Activated CD4-positive, alpha-beta memory T cell treated with anti-CD3 and anti-CD28 coated beads for 36 hours (primary cell): ENCODE measurements at places on chromosomes 1 and 21.
A peak's percentile ranks its signal among the peaks of the same experiment; 100 is the strongest.

GRCh38 chr1:165842671-165843129 lies 15.3 kb downstream of the UCK2 start:
- peak; percentile 56 for DNase-seq

- no peak for DNase-seq
Measured at GRCh38 chr1:28236656-28237322, 865 bp downstream of the ATP5IF1 start.

GRCh38 chr1:36320291-36320761 lies 3.1 kb downstream of the EVA1B start:
- no peak for DNase-seq

GRCh38 chr1:36796106-36796590 lies 238.2 kb downstream of the GRIK3 start:
- no peak for DNase-seq

GRCh38 chr1:221708987-221709386 lies 32.9 kb downstream of the DUSP10 start:
- DNase-seq: peak; percentile 63

GRCh38 chr1:172827301-172827700 lies 168.4 kb downstream of the FASLG start:
- no peak for DNase-seq

GRCh38 chr1:238485912-238486209 lies 595.1 kb upstream of the ZP4 start:
- no peak for DNase-seq

DNA sequence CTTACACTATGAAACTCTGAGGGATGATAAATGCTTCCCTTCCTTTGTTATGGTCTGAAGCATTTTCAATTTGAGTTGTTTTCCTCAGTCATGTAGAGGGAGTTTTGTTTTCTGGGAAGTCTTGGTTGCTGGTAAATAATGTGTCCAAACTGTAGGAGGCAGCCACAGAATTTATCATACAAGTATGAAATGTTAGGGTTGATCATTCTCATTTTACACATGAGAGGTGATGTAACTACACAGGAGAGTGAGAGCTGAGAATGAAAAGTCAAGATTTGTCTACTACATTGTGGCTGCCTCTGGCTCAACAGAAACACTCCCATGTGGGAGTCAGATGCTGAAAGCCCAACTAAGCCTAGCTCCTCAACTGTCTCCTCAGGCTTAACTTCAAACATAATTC lies 182.5 kb upstream of the SGIP1 start:
- peak; percentile 54 for DNase-seq

GRCh38 chr1:3745071-3745470 lies 7.2 kb upstream of the CCDC27 start:
- no peak for DNase-seq

DNA sequence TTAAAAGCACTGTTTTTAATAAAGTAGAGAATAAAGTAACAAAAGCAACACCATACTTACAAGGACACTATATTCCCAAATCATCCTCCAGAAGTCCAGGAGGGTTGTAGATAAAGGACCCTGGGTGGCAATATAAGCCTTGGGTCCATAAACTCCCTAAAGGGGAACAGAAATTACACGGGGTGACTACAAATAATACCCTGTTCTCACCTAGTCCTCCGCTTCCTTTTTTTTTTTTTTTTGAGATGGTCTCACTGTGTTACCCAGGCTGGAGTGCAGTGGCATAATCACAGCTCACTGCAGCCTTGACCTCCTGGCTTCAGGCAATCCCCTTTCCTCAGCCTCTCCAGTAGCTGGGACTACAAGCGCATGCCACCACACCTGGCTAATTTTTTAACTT lies 13.1 kb downstream of the PTPN22 start:
- no peak for DNase-seq

DNA sequence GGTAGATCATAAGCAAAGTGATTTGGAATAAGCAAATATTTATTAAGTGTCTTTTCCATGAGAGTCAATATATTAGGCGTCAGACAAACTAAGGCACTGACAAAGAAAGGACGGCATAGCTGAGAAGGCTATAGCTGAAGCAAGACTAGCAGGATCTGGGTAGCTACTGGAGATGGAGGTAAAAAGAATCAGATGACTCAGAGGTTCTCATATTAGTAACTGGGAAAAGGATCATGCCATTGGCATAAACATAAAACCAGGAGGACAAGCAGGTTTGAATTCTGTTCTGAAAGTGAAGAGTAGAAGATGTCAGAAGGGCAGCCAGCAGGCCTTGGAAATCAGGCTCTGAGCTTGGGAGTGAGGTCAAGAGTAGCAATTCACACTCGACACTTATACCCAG lies 531.9 kb downstream of the PTPRC start:
- no peak for DNase-seq

GRCh38 chr1:9265968-9266367 lies 26.7 kb upstream of the SPSB1 start:
- no peak for DNase-seq

DNA sequence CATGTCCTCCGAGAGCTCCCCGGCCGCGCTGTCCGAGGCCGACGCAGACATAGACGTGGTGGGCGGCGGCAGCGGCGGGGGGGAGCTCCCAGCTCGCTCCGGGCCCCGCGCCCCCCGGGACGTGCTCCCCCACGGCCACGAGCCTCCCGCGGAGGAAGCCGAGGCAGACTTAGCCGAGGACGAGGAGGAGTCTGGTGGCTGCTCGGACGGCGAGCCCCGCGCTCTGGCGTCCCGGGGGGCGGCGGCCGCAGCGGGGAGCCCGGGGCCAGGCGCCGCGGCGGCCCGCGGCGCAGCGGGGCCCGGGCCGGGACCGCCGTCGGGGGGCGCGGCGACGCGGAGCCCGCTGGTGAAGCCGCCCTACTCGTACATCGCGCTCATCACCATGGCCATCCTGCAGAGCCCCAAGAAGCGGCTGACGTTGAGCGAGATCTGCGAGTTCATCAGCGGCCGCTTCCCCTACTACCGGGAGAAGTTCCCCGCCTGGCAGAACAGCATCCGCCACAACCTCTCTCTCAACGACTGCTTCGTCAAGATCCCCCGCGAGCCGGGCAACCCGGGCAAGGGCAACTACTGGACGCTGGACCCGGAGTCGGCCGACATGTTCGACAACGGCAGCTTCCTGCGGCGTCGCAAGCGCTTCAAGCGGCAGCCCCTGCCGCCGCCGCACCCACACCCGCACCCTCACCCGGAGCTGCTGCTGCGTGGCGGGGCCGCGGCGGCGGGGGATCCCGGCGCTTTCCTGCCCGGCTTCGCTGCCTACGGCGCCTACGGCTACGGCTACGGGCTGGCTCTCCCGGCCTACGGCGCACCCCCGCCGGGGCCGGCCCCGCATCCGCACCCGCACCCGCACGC lies 547 bp downstream of the FOXD2 start:
- DNase-seq: peak; percentile 42

GRCh38 chr1:20586953-20587660 lies 1.8 kb upstream of the CDA start:
- DNase-seq: no peak

- peak; percentile 23 for DNase-seq
Measured at GRCh38 chr21:34669149-34669879, 520 bp downstream of the CLIC6 start.

DNA sequence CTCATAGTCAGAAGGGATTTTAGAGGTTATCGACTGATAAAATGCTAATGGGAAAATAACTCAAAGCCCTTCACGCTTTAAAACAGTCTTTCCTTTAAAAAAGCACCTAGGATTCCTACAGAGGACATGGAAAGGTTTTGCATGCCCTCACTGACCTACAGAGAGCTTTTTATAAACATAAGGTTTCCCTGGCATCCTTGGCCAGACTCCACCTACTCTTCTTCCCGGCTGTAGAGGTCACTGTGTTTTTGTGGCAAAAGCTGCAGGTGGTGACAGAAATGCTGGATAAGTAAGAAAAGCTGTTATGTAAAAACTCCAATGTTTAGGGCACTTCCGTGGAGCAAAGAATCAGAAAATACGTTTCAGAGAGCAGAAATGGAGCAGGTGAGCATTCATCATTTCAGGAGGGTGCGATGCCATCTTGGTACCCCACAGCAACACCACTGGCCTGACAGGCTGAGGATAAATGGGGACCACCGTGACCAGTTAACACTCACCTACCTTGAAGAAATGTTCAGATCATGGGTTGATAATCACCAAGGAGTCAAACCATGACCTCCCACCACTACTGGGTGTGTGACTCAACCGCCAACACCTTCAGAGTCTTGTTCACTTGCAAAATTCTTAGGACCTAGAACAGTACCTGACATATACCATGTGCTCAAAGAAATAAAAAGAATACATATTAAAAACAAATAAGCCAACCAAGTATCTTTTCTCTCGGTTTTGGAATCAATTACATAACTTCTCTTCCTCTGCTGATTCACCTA lies 46.6 kb downstream of the SSBP3 start:
- DNase-seq: peak; percentile 48

GRCh38 chr1:25615563-25616094 lies 962 bp upstream of the MAN1C1 start:
- no peak for DNase-seq

- no peak for DNase-seq
Measured at GRCh38 chr1:188463919-188464318, 1635.2 kb downstream of the PLA2G4A start.

GRCh38 chr1:53087332-53088285 lies 25.6 kb downstream of the PODN start:
- DNase-seq: no peak
